ENCODE measurements at places on chromosomes 2 and 18. TPM values are rescaled to one million over a fixed set of nuclear protein-coding genes. Genes with fewer than 3 reads are reported as not detected.

FARSB gene
- total RNA-seq, result 24.8 TPM

TUBA3E gene
- not detected for total RNA-seq

ASPRV1 gene
- 0.54 TPM for total RNA-seq

TRIM43 gene
- not detected for total RNA-seq

RNF125 gene
- 0.76 TPM for total RNA-seq

CLEC4F gene
- not detected for total RNA-seq

TCF4 gene
- total RNA-seq, result 136 TPM

EPB41L5 gene
- 6.4 TPM for total RNA-seq

LBX2 gene
- 2.2 TPM for total RNA-seq

PIKFYVE gene
- 64.3 TPM for total RNA-seq

SLC1A4 gene
- 59.7 TPM for total RNA-seq

CIB4 gene
- not detected for total RNA-seq

C1GALT1C1L gene
- total RNA-seq, result 1.8 TPM

AGXT gene
- total RNA-seq, result not detected

GPATCH11 gene
- 9.4 TPM for total RNA-seq

SNORC gene
- 0.65 TPM for total RNA-seq

NPHP1 gene
- 11.8 TPM for total RNA-seq

SLC5A7 gene
- not detected for total RNA-seq

MPV17 gene
- 108 TPM for total RNA-seq

CCDC178 gene
- total RNA-seq, result not detected

PCGF1 gene
- 18.2 TPM for total RNA-seq

HYCC2 gene
- total RNA-seq, result 15.7 TPM

IL1RN gene
- total RNA-seq, result not detected

NCKAP5 gene
- 0.13 TPM for total RNA-seq

PDE11A gene
- 0.22 TPM for total RNA-seq

SP140 gene
- total RNA-seq, result 0.26 TPM

PCARE gene
- not detected for total RNA-seq

STAMBP gene
- 36.6 TPM for total RNA-seq

EVX2 gene
- not detected for total RNA-seq

TTC27 gene
- total RNA-seq, result 23.9 TPM

CTDSP1 gene
- total RNA-seq, result 59.2 TPM

TSHZ1 gene
- total RNA-seq, result 9.5 TPM

PAX3 gene
- 0.11 TPM for total RNA-seq

CPLX4 gene
- not detected for total RNA-seq

HOXD11 gene
- 0.13 TPM for total RNA-seq

CHST9 gene
- not detected for total RNA-seq

ASB3 gene
- 22.7 TPM for total RNA-seq

AMER3 gene
- total RNA-seq, result not detected

NTSR2 gene
- not detected for total RNA-seq

CNRIP1 gene
- 70.9 TPM for total RNA-seq

KATNAL2 gene
- total RNA-seq, result 5.9 TPM

CCDC85A gene
- 0.78 TPM for total RNA-seq

KLF7 gene
- total RNA-seq, result 25.5 TPM

ATAD2B gene
- total RNA-seq, result 22.2 TPM

HRH4 gene
- 0.11 TPM for total RNA-seq

ACMSD gene
- total RNA-seq, result not detected

MAL gene
- not detected for total RNA-seq

RFTN2 gene
- total RNA-seq, result 23.5 TPM

SERPINB3 gene
- total RNA-seq, result not detected

DES gene
- 1.6 TPM for total RNA-seq
